Left renal pelvis (tissue), 4 donors: ENCODE measurements at places on chromosomes 4 and X.

DNA sequence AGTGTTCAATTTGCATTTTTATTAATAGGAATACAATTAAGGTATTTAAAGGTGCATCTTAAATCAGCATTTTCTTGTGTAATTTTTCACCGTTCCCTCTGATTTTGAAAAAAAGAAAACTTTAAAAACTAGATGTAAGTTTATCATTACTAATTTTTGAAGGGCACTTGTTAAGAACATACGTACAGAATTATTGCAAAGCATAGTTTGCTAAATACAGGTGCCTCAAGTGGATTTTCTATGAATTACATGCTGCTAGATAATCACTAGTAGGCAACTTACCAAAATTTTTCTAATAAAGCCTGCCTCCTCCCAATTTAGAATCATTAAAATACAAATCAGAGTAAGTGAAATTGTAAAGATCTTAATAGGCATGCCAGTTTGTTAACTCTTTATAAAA, 8.5 kb downstream of the CNKSR2 start:
- no peak for DNase-seq

DNA sequence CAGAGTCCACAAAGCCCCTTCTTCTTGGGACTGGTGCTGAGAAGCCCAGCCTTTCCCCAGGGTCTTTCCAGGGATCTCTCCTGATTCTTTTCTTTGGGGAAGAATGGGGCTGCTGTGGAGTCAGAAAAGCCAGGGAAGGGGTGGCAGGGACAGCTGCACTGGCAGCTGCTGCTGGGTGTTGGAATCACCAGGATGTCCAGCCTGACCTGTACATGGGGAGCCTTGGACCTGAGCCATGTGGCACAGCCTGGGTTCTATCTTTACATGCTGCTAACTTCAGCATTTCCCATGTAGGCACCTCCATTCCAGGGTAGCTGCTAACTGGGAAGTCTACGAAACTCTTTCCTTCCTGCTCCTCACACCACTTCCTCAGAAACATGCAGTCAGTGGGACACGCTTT, 36.0 kb downstream of the MED28 start:
- DNase-seq, result no peak

DNA sequence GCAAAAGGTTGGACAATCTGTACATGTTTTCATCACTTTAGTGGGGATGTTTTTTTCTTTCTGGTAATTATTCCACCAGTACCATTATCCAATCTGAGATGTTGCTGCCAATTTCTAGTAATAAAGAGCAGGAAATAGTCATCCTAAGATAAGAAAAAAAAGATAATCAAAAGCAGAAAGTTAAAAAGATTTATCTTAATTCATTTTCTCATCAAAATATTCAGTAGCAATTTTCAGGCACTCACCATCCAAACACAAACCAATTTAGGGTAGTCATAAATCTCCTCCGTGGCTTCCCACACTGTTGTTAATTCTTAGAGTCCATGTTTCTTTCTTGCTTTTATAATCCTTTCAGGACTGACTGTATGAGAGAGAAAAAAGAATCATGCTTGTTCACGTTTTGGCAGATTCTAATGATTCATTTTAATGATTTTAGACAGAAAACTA, 263.7 kb upstream of the UGT8 start:
- DNase-seq, result no peak

- DNase-seq, result no peak
These were observed 177.8 kb downstream of the RASL11B start for GRCh38 chr4:53039741-53040458.
